NCI-H69 (cell line): ENCODE measurements at places on chromosomes 13 and 19.
A peak's percentile ranks its signal among the peaks of the same experiment; 100 is the strongest.

DNA sequence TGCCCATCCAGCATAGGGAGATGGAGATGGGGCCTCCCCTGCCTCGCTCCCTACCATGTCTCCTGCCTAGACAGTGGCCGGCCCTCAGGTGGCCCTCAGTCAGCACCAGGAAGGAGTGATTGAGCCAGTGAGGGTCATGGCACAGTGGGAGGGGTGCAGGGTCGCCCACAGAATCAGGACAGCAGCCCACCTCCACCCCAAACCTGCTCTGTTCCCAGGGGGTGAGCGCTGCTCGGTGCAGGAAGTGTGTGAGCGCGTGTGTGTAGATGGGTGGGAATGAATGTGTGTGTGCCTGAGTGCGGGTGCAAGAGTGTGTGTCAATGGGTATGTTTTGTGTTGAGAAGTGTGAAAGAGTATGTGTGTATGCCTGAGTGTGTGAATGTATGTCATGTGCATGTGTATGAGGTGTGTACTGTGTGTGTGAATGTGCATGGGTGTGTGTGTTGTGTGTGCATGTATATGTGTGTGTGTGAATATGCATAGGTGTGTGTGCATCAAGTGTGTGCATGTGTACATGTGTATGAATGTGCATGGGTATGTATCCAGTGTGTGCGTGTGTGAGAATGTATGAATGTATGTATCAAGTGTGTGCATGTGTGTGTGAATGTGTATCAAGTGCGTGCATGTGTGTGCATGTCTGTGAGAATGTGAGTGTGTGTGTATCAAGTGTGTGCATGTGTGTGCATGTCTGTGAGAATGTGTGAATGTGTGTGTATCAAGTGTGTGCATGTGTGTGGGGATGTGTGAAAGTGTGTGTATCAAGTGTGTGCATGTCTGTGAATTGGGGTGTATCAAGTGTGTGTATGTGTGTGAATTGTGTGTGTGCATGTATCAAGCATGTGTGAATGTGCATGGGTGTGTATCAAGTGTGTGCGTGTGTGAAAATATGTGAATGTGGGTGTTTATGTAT lies 12.0 kb downstream of the EVI5L start:
- DNase-seq: no peak

DNA sequence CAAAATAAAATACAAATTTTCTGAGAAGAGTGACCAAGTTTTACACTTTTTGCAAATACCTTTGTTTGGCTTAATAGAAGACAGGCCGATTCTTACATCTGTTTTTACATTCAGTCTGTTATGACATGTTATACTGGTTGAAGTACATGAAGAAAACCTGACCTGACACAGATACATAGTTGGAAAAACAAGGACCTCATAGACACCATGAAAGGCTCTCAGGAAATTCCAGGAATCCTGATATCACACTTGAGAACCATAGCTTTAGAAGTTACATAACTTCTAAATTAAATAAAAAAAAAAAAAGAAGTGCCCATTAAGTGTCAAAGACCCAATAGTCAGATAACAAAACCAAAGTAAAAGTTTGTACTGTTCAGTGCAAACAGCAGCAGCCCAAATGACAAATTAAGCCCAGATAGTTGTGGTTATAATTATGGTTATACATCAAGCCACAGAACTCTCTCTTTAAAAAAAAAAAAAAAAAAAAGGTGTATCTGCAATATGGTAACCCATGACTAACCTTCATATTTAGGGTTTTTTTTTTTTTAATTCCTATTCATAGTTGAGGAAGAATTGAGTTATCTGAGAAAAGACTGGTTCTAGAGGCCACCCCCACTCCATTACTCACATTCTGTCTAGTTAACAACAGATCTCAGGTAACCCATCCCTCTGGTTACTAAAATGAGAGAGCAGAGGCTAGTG lies 19.8 kb downstream of the RBM26 start:
- no peak for DNase-seq

- no peak for DNase-seq
Observed at GRCh38 chr19:14305706-14306105, 75.5 kb upstream of the ADGRE5 start.

DNA sequence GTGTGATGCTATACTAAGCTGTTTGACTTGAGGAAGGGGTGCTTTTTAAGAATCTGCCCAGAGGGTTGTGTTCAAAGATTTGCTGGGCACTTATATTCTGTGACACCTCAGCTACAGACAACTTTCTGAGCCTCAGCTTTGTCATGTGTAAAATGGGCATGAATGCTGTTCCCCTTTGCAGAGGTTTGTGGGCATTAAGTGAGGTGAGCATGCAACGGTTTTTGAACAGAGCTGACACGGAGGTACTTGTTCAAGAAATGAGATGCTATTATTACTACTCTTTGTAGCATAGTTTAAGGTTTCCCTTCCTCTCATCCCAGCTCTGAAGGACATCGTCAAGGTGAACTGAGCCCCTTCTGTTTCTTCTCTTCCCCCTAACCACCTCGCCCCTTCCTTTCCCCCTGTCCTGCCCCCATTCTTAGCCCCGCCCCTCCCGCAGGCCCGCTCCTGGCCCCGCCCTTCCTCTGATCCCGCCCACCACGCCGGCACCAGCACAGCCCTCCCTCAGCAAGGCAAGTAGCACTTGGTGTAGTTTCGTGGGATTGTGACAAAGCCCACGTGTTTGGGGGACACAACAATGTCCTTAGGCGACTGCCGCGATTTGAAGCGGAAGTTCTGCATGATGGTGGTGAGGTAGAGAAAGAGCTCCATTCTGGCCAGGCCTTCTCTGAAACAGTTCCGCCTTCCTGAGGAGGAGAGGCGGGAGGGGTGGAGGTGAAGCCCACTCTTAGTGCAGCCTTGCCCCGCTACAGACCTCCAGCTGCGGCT lies 26.1 kb upstream of the CYP2A7 start:
- no peak for DNase-seq

DNA sequence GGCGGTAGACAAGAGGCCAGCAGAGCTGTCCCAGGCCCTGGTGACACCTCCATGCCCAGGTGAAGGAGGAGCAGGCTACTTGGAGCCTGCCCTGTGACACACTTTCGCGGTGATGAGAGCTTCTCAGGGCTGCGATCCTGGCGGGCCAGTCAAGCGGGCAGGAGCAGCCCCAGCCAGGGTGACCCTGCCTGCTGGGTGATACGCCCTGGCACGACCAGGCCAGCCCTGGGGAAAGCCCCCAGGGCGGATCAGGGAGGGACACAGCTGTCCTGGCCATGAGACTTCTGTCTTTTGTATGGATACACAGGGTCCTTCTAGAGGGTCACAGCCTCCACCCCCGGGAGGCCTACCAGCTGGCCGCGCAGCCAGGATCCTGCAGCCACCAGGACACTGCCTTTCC lies 13.1 kb downstream of the DNM2 start:
- DNase-seq: no peak

- DNase-seq: peak; percentile 87
Observed at GRCh38 chr19:50835785-50836542, 2.6 kb upstream of the KLK15 start.

GRCh38 chr13:79481685-79482052 lies 714 bp downstream of the NDFIP2 start:
- no peak for DNase-seq

DNA sequence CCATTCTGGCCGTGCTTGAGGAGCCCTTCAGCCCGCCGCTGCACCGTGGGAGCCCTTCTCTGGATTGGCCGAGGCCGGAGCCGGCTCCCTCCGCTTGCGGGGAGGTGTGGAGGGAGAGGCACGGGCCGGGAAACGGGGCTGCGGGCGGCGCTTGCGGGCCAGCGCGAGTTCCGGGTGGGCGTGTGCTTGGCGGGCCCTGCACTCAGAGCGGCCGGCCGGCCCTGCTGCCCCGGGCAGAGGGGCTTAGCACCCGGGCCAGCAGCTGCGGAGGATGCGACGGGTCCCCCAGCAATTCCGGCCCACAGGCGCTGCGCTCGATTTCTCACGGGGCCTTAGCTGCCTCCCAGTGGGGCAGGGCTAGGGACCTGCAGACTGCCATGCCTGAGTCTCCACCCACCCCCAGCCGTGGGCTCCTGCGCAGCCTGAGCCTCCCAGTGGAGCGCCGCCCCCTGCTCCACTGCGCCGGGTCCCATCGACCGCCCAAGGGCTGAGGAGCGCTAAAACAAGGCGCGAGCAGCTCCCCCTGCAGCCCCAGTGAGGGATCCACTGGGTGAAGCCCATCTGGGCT lies 76.5 kb downstream of the PCDH20 start:
- no peak for DNase-seq

DNA sequence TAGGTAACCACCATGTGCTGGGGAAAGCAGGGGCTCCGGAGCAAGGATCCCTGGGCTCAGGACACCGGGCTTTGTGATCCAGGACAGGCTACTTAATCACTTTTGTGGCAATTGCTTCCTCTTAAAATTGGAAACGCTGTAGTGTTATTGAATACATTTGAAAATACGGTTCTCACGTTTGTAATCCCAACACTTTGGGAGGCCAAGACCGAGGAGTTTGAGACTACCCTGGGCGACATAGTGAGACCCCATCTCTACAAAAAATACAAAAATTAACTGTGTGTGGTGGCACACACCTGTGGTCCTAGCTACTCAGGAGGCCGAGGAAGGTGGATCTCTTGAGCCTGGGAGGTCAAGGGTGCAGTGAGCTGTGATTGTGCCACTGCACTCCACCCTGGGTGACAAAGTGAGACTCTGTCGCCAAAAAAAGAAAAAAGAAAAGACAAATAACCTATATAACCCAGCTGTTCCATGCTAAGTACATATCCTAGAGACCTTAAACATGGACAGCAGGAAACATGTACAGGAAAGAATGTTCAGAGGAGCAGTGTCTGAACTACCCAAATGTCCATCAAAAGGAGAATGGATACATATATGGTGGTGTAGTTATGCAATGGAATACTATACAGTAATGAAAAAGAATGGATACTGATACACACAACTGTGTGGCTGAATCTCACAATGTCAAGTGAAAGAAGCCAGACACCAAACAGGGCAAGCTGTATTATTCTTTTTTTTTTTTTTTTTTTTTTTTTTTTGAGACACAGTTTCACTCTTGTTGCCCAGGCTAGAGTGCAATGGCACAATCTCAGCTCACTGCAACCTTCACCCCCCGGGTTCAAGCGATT lies 622 bp upstream of the PRODH2 start:
- no peak for DNase-seq

DNA sequence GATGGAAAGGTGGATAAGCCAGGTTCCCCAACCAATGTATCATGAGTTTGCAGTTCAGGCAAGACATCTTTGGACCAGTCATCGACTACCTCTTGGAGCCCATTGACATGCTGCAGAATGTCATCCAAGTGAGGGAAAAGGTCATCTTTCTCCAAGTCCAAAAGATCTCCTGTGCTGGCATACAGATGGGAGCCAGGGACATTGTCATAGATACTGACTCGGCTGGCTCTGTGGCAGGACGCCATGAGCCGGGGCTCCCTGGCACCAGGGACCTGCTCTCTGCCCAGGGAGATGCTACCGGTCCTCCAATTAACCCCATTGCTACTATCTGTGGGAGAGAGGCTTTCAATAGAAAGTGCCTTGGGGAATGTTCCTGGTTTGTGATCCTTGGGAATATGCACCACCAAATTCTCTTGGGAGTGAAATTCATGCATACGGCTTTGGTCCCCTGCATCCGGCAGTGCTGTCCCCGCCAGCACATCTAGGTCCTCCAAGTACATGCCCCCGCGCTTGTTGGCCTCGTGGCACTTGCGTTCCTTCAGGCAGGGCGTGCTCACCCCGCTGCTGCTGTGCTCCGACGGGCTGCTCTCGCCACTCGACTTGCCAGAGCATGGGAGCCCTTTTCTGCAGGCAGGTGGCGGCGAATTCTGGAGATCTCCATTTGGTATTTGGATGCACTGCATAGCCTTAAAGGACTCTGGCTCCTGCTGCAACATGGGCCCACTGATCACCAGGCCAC lies 113.0 kb downstream of the KL start:
- no peak for DNase-seq

DNA sequence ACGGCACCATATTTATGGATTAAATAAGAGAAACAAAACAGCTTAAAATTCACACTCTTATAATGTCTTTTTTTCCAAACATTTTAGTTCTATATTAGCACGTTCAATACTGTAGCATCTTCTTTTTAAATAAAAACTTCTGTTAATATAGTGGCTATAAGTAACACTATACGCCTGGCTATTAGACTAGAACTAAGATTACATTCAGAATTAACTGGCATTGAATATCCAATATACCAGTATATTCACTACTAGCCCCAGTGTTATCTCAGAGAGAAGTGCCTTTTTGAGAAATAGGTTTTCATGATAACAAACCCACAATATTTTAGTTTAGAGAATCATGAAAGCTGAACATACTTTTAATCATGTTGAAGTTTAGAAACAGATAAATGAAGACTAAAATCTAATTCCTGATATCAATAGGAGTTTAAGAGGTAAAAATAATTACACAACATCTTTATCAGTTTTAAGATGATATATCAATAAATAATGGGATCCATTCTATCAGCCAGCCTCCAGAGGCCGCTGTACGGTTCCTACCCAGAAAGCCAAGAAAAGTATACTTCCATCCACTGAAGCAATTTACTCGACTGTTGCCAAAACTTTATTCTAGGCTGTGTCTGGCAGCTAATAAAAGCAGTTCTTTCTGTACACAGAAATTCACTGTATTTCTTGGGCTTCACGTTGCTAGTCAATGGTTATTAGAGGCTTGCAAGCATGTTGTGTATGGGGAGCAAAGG lies 1113.4 kb upstream of the MIR17HG start:
- DNase-seq: no peak
